ENCODE measurements at places on chromosomes 4 and X.

GRCh38 chrX:21655901-21656586 is 2.1 kb downstream of the KLHL34 start:
- DNase-seq = no peak

- DNase-seq = no peak
Measured at GRCh38 chr4:55407119-55407518, 11.4 kb downstream of the TMEM165 start.

DNA sequence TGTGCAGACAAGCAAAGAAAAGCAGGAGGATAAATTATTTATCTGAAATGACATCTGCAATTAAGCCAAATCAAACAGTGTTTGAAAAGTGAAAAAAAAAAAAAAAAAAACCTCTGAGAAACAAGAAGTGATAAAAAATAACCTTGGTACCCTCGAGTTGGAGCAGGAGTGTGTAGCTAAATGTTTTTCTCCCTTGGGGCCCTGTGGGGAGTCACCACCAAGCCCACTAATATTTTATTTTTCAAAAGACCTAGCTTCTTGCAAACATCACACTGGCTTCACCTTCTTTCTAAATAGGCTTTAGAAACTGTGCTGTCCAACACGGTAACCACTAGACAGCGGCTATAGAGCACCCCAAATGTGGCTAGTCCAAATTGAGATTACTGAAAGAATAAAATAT is 47.7 kb downstream of the SNX25 start:
- DNase-seq = no peak

DNA sequence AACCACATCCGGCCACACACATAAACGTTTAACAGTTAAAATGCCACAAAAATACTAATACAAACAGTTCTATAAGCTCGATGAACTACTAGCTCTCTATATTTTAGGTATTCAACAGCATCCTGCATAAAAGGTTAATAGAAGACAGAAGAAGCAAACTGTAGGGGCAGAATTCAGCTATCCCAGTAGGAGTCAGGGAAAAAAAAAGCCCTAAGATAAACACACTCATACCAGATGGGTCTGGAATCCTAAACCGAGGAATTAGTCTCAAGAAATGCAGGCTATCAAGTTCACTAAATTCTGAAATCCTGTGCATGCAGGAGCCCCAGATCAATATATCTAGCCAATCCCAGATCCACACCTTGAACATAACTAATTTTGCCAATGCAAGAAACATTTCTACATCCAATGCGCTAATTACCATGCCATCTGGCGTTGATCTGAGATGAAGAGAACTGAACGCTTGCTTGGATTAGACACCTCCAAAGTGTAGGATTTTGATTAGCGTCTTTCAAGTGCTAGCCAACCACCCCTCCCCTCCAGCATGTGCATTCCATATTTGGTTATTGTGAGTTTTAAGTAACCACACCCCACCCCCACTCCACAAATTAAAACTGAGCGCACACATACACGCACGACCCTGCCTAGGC is 512.2 kb upstream of the INTU start:
- no peak for DNase-seq

DNA sequence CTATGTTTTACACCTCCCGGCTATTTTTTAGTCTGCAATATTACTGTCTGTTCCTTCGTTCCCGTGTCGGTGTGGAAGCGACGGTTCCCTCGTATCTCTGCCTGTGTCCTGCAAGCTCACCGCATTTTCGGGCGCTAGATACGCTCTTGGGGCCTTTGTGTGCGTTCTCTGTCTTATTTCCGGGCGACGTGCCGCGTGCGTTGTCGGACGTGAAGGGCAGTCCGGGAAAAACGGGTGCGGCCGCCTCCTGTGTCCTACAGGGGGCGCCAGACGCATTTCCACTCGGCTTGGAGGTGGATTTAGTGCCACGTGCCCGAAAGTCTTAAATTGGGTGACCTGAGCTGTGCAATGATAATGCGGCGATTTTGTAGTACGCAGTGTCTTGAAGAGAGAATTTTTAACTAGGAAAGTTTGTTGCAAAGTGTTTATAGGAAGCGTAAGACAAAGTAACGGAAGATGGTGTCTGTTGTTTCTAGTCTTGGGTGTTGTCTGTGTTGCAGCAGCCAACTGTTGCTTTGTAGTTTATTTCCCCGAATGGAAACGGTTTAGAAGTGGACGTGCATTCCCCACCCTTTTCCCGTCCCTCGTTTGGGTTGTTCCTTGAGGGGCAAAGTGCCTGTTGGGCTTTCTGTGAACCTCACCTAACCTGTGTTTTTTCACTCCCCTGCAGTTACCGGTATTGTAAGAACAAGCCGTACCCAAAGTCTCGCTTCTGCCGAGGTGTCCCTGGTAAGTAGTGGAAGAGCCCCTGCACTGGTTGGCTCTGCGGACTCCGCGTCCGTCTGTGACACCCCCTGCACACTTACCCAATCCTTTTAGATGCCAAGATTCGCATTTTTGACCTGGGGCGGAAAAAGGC is 720 bp downstream of the RPL10 start:
- peak; percentile 54 for DNase-seq

GRCh38 chr4:82780752-82781231 is 17.8 kb downstream of the SCD5 start:
- no peak for DNase-seq

DNA sequence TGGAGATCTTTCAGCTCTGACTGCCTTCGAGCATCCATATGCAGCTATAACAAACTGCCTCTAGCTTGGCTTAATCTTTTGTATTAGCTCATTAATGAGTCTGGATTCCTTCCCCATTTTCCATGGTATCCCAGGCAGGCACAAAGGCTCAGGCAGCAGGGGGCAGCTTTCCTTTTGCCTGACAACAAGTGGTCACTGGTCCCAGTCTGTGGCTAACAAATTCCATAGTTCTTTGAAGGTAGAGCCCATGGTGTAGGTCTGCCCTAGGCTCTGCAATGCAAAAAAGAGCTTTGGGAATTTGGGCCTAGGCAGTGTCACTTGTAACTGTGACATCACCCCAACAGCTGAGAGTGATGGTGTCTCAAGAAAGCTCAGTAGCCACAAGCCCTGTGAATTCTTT is 234.4 kb upstream of the GPC4 start:
- DNase-seq = no peak

DNA sequence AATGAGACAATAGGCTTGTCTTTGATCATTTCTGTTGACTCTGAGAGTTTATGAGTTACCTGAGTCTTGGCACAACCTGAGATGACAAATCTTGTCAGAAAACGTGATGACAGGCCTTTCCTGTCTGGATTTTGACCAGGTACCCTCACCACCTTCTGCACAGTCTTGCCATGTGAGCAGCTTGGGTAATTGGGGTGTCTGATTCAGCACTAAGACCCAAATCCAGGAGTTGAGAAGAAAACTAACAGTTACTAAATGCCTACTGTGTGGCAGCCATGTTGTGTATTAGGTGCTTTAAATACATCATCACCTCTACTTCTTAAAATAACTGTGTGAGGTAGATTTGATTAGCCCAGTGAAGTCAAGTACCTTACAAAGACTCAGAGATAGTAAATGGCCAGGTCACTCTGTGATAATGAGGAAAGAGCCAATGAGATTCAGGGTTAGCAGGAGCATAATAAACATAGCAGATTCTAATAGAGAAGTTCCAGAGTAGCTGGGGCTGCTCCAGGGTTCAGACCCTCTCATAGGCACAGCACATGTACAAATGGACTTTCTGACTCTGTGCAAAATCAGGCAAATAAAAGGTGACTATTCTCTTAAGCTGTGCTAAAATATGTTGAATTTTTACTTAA is 2.8 kb downstream of the EREG start:
- no peak for DNase-seq

DNA sequence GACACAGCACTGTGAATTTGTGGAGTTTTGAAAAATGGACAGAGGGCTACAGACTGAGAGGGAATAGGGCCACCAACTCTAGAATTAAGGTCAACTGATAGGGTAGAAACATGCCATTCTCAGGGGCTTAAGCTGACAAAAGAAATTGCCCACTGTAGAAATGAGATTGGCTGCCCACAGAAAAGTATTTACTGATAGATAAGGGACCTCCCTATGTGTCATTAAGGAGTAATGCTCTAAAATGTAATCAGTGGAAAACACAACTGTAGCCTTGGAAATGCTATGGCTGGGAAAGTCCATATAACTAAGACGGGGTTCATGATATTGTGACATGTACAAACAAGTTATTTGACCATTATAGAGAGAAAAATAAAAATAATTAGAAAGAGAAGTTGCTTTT is 4.6 kb downstream of the RTL9 start:
- DNase-seq = no peak
